Right lobe of liver (tissue), 6 donors: ENCODE measurements at places on chromosomes 16 and 17. TPM values are rescaled to one million over a fixed set of nuclear protein-coding genes. Genes with fewer than 3 reads are reported as not detected.

DNA sequence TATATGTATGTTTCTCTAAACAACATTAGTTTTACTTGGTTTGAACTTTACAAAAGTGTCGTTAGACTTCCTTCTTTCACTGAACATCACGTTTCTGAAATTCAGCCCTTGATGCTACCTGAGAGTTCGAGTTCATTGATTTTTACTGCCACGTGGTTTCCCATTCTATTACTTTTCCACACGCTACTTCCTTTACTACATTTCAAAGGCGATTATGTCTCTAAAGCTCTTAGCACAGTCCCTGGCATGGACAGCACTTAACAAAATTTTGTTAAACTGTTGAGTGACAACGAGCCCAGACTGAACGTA, 15.9 kb upstream of the ARHGAP17 start:
- H3K36me3 ChIP-seq: no peaks in the 10 kb centered on the region
- H3K27me3 ChIP-seq: no peaks in the 10 kb centered on the region
- peak overlapping the region; percentile 82 for H3K4me3 ChIP-seq
- no peaks in the 10 kb centered on the region for H3K4me1 ChIP-seq
- no peak for DNase-seq

DNA sequence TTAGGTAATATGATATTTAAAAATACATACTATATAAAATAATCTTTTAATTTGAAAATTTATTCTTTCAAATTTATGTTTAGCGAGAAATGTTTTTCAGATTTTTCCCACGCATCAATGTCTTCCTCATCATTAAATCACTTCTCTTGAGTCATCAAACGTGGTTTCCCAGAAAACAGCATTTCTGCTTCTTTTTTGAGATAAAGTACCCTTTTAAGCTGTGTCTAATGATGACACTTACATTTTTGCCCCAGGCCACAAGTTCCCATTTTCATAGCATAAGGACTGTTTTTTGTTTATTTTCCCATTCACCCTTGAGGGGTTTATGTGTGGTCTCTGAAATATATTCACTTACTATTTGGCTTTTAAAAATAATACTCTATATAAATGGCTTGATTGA, 139.0 kb upstream of the HS3ST3A1 start:
- no peaks in the 10 kb centered on the region for H3K27me3 ChIP-seq
- no peak overlapping the region for H3K4me3 ChIP-seq
- H3K27ac ChIP-seq: no peak overlapping the region

- no peak for DNase-seq
- H3K4me3 ChIP-seq: no peak overlapping the region
- H3K27me3 ChIP-seq: no peaks in the 10 kb centered on the region
- no peak overlapping the region for H3K27ac ChIP-seq
- H3K4me1 ChIP-seq: no peaks in the 10 kb centered on the region
These were observed 5.9 kb downstream of the TEX2 start for GRCh38 chr17:64256913-64257807.

- H3K27ac ChIP-seq: no peak overlapping the region
- H3K36me3 ChIP-seq: no peaks in the 10 kb centered on the region
- DNase-seq: no peak
- no peaks in the 10 kb centered on the region for H3K27me3 ChIP-seq
These were observed 129.7 kb downstream of the MSI2 start for GRCh38 chr17:57385975-57386374.

- peak; percentile 54 for DNase-seq
- H3K27me3 ChIP-seq: no peaks in the 10 kb centered on the region
- H3K4me1 ChIP-seq: peaks cover 24% of the 10 kb centered on the region
- no peak overlapping the region for H3K4me3 ChIP-seq
- peaks cover 4% of the 10 kb centered on the region for H3K36me3 ChIP-seq
- no peak overlapping the region for H3K27ac ChIP-seq
These were observed 2.3 kb upstream of the MRPS34 start for GRCh38 chr16:1775006-1775845.

The PIRT gene
- total RNA-seq: not detected

- DNase-seq: no peak
- no peak overlapping the region for H3K27ac ChIP-seq
- H3K36me3 ChIP-seq: no peaks in the 10 kb centered on the region
- H3K4me1 ChIP-seq: no peaks in the 10 kb centered on the region
These were observed 650.4 kb downstream of the WWOX start for GRCh38 chr16:78749745-78750268.

- peaks cover 11% of the 10 kb centered on the region for H3K4me1 ChIP-seq
- peak overlapping the region; percentile 73 for H3K4me3 ChIP-seq
- H3K36me3 ChIP-seq: no peaks in the 10 kb centered on the region
- H3K27me3 ChIP-seq: no peaks in the 10 kb centered on the region
- peak overlapping the region; percentile 83 for H3K27ac ChIP-seq
- peak; percentile 66 for DNase-seq
These were observed 456 bp downstream of the SMURF2 start for GRCh38 chr17:64661726-64661975.

DNA sequence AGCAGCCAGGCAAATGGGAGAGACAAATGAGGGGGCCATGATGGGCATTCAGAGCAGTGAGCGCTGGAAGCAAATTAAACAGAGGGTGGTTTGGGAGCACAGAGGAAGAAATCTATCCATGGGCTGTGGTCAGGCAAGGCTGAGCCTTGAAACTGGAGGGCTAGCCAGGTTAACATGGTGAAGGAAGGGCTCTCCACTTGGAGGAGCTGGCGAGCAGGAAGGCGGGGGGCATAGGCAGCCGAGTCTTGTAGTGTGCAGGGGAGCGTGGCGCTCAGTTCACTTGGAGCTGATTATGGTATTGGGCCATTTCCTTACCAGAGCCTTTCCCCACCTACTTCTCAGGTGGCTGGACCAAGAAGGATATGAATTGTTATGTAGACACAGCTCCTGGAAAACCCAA, 189.7 kb downstream of the SNX29 start:
- no peak overlapping the region for H3K4me3 ChIP-seq
- no peaks in the 10 kb centered on the region for H3K36me3 ChIP-seq
- H3K4me1 ChIP-seq: peaks cover 13% of the 10 kb centered on the region
- no peak overlapping the region for H3K27ac ChIP-seq

DNA sequence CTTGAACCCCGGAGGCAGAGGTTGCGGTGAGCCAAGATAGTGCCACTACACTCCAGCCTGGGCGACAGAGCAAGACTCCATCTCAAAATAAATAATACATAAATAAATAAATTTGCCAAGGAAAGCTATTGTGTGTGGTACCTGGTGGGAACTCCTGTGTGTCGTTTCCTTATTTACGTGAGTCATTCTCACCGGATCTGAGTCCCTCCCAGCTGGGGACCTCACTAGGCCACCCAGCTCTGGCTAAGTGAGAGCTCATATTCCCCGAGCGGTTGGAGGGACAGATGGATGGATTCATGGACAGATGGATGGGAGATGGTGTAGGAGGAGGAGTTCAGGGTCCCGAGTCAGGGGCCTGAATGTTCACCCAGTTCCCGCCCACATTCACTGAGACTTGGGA, 22.9 kb upstream of the C1QL1 start:
- no peak overlapping the region for H3K27ac ChIP-seq
- no peaks in the 10 kb centered on the region for H3K27me3 ChIP-seq
- DNase-seq: no peak
- H3K4me3 ChIP-seq: no peak overlapping the region

The MARCHF10 gene
- not detected for total RNA-seq

The NATD1 gene
- total RNA-seq: 5.0 TPM

GRCh38 chr17:82525712-82526111, 6.2 kb downstream of the FOXK2 start:
- H3K4me1 ChIP-seq: peaks cover 65% of the 10 kb centered on the region
- no peaks in the 10 kb centered on the region for H3K27me3 ChIP-seq
- peak overlapping the region; percentile 48 for H3K27ac ChIP-seq

The IL17C gene
- not detected for total RNA-seq

- no peak overlapping the region for H3K4me3 ChIP-seq
- no peaks in the 10 kb centered on the region for H3K4me1 ChIP-seq
- DNase-seq: no peak
- no peak overlapping the region for H3K27ac ChIP-seq
- no peaks in the 10 kb centered on the region for H3K36me3 ChIP-seq
These were observed 206.4 kb downstream of the HS3ST3A1 start for GRCh38 chr17:13395346-13395745.

The CES5A gene
- total RNA-seq: 1.2 TPM

The TBC1D3C gene
- not detected for total RNA-seq

DNA sequence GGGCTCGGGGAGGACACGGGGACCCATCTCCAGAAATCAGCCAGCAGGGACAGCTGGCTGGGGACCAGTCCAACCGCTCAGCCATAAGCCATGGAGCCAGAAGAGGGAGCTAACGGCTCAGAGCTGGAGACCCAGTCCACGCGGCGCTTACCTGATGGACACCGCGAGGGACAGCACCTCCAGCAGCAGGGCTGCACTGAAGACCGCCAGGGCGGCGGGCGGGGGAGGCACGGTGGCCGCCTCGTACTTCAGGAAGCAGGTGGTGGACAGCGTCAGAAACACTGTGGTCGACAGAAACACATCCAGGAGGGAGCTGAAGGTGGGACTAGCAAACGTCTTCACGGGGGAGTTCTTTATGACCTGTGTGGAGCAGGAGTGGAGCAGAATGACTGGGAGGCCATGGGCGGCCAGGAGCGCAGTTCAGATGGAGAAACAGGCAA, 102.6 kb upstream of the CREBBP start:
- no peak overlapping the region for H3K27ac ChIP-seq
- peak; percentile 85 for DNase-seq
- no peak overlapping the region for H3K4me3 ChIP-seq
- H3K27me3 ChIP-seq: no peaks in the 10 kb centered on the region
- no peaks in the 10 kb centered on the region for H3K36me3 ChIP-seq

The SRR gene
- 10.9 TPM for total RNA-seq

The KRTAP1-5 gene
- total RNA-seq: not detected

DNA sequence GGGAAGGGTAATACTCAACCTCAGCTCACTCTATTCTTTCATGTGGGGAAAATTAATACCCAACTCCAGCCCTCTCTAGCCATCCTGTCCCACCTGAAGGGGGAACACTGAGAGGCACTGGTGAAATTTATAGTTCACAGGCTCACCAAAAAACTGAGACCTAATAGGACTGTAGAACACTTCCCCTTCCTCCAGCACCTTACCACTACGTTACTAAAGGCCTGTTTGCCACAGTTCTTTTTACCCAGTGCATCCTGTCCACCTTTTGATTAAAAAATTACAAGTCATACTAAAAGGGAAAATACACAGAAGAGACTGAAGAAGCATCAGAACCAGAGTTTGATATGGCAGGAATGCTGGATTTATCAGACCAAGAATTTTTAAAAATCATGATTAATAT, 26.0 kb downstream of the DHRS7B start:
- no peak overlapping the region for H3K4me3 ChIP-seq
- H3K36me3 ChIP-seq: no peaks in the 10 kb centered on the region
- no peaks in the 10 kb centered on the region for H3K4me1 ChIP-seq
- H3K27ac ChIP-seq: no peak overlapping the region
- DNase-seq: no peak

The CLEC19A gene
- not detected for total RNA-seq

DNA sequence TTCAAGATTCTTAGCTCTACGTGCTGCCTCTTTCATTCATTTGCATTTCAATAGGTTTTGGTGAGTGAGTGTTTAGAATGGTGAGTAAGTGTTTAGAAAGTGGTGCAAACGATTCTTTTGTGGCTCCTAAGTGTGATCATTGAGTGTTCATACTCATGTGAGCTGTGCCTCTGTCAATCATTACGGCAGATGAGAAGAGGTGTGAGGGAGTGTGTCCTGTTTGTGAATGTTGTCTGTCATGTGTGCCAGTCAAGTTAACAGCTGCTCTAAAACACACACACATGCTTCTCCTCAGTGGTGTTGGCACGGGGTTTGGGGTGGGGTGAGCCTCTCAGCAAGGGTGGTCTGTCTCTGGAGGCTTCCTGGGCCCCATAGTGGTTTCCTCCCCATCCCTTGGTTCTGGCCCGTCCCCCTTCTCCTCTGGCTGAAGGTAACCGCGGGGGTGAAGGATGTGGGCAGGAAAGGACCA, 11.4 kb downstream of the MYL4 start:
- no peak overlapping the region for H3K4me3 ChIP-seq
- no peaks in the 10 kb centered on the region for H3K36me3 ChIP-seq
- H3K27me3 ChIP-seq: no peaks in the 10 kb centered on the region

GRCh38 chr16:88482630-88483391, 29.7 kb downstream of the ZFPM1 start:
- no peaks in the 10 kb centered on the region for H3K27me3 ChIP-seq
- no peak overlapping the region for H3K4me3 ChIP-seq
- H3K36me3 ChIP-seq: no peaks in the 10 kb centered on the region
- H3K4me1 ChIP-seq: no peaks in the 10 kb centered on the region
- H3K27ac ChIP-seq: no peak overlapping the region

DNA sequence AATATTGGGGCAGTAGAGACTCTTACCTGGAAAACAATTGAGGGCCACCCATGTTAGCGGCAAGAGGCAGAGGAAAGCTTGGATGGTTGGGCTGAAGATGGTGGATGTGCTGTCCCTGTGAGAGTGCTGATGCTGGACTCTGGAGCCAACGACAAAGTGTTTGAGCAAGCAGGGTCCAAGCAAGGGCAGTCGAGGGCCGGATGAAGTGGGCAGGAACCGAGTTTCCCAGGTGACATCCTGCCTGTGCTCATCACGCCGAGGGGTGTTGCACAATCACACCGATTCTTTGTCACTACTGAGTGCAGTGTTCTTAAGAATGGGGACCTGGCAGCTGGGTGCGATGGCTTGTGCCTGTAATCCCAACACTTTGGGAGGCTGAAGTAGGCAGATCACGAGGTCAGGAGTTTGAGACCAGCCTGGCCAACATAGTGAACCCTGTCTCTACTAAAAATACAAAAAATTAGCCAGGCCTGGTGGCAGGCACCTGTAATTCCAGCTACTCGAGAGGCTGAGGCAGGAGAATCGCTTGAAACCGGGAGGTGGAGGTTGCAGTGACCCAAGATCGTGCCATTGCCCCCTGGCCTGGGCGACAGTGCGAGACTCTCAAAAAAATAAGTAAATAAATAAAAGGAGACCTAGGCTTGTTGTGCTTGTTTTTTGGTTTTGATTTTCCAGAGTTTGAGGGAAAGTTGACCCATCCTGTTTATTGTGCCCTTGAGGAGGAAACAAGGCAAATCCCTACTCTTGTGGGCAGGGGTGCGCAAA, 6.1 kb downstream of the PYCARD start:
- no peaks in the 10 kb centered on the region for H3K4me1 ChIP-seq
- H3K27me3 ChIP-seq: no peaks in the 10 kb centered on the region
- peaks cover 6% of the 10 kb centered on the region for H3K36me3 ChIP-seq

The MYCBPAP gene
- not detected for total RNA-seq

DNA sequence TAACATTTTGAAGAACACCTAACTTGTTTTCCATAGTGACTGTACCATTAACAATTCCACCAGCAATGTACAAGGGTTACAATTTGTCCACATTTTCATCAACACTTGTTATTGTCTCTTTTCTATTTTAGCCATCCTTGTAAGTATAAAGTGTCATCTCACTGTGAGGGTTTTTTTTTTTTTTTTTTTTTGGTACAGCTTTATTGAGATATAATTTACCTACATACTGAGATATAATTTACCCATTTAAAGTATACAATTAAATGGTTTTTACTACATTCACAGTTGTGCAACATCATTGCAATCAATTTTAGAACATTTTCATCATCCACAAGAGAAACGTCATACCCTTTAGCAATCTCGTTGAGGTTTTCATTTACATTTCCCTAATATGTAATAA, 17.9 kb upstream of the TMIGD1 start:
- no peaks in the 10 kb centered on the region for H3K4me1 ChIP-seq
- no peaks in the 10 kb centered on the region for H3K27me3 ChIP-seq
- H3K27ac ChIP-seq: no peak overlapping the region
- H3K36me3 ChIP-seq: no peaks in the 10 kb centered on the region
- H3K4me3 ChIP-seq: no peak overlapping the region
